DMS79 (cell line): ENCODE measurements at places on chromosomes 12 and 14.

DNA sequence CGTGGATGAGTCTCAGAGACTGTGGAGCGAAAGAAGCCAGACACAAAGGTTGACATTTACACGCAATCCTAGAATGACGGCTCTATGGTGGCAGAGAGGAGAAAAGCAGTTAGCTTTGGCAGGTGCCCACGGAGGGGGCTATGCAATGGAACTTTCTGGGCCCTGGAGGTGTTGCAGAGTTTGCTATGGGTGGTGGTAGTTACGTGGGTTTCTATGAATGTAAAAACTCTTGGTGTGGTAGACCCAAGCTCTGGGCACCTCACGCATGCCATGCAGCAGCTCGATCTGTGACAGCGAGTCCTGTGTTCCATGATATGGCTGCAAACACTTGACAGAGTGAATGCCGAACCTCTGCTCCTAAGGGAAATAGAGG, 5.0 kb upstream of the INF2 start:
- no peak for DNase-seq

DNA sequence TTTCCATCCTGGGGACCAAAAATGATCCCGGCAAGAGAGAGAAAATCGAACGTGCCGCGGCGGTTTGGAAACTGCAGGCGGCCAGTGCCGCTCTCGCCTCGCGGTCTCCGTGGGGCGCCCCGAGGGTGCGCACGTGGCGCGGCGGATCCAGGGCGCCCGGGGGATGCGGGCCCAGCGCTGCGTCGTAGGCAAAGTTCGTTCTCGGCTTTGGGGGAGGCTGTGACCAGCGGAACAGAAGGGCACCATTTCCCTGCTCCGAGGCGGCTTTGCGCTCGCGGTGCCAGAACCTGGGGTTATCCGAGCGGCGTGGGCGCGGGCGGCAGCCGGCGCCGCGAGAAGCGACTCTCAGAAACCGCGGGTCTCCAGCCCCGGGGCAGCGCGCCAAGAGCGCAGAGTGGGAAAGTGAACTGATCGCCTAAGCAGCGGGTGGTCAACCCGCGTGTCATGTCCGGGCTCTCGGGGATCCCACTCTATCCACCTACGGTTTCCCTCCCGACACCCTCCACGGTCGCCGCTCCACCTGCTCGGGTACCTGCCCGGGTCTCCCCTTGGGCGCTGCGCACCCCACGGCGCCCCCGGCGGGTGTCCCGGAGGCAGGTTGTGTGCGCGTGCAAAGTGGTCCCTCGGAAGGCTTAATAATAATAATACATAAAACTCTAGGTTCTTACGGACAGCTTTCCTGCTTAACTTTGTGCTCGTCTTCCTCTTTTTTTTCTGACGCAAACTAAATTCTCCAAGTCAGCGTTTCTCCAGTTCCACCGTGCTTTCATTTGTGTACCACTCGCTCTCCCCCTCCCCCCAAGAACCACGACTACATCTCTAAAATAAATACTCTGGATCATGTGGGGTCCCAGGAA, 1.2 kb downstream of the ESRRB start:
- no peak for DNase-seq

DNA sequence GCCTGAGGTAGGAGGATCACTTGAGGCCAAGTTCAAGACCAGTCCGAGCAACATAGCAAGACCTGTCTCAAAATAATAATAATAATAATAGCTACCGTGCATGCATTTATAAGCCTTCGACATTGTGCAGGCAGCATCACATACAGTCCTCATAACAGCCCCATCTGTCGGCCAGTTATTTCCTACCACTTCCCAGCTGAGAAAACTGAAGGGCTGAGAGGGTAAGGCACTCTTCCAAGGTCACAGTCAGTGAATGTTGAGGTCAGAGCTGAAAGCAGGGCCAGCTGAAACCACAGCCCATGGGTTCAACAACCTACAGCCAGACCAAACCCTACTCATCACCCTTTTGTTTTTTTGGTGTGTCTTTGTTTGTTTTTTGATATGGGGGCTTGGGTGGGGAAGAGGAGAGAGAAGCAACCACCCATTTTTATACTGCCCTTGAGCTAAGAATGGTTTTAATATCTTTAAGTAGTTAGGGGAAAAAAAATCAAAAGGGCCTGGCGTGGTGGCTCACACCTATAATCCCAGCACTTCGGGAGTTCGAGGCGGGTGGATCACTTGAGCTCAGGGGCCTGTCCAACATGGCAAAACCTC, 16.8 kb upstream of the ITPK1 start:
- no peak for DNase-seq

GRCh38 chr12:16611146-16611545, 5.2 kb upstream of the LMO3 start:
- no peak for DNase-seq

DNA sequence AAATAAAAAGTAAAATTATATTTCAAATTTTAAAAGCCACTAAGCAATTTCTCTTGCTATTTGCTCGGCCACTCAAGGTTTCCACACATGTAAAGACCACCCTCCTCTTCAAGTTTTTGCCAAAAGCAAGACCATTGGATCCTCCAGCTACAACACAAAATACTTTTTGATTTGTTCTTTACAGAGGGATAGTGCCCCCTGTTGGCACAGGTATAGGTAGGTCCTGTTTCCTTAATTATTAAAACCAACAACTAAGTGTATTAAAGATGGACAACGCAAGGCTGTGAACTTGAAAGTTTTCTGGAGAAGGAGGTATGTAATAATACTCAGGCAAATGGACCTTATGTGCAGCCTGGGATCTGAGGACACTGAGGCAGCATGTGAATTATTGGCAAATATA, 23.8 kb downstream of the ATP6V1D start:
- DNase-seq: no peak

DNA sequence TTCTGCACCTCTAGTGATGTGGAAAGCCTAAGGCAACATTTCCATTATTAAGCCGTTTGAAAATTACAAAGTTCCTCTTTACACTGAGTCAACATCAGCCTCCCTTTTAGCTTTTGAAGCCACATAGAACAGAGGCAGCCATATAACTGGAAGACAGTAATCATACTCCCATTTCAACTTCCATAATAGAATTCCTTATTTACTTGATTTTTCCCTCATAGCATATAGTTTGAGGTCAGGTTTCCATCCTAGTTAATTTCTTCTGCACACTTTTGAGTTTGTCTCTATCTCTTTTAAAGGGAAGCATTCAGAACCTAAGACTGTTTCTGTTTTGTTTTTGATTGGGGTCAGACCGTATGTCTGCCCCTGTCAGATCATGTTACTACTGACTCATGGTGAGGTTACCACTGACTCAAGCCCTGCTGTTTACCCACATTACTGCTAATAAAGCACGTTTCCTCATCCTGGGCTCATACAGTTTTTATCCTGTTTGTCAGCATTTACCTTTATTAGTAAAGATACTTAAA, 161.0 kb downstream of the SLC38A4 start:
- no peak for DNase-seq

DNA sequence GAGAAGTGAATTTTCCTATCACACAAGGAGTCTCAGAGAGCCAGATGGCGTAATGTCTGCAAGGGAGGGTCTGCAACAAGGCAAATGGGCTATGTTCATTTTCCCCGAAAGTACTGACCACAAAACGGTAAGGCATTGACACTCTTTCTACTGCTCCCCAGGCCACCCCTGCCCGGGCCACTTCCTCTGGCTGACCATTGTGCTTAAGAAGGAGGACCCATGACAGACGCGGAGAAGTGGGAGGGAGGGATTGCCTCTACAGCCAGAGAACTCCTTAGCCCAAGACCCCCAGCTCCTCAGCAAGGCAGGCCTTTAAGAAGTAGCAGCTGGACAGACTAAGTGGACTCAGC, 1.2 kb downstream of the NCKAP5L start:
- no peak for DNase-seq

- DNase-seq: no peak
These were observed 26.2 kb downstream of the ZCRB1 start for GRCh38 chr12:42299392-42300308.
